ENCODE measurements at places on chromosomes 12 and 14.

DNA sequence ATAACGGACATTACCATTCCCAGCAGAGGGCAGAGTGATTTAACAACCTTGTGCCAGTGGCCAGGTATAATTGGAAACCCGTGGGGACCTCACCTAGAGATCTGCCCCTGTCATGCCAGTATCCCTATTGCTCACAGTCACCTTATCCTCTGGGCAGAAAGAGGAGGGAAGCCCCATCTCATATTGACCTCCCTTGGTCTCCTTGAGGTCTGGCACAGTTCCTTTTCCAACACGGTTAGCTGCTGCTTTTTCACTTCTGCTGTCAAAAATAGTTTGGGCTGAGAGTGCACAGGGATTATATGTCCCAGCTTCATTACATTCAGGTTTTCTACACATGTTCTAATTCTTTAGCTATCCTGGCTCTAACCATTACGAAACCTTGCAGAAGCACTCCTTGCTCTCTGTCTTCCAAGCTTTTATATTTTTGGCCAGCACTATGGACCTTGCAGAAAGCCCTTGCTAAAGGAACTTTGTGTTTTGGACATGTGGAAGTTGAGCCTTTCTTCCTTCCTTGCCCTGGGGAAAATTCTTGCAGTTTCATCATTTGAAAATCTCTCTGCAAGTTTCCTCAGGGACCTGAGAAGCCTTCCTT lies 111.7 kb upstream of the MIS18BP1 start:
- no peak for DNase-seq

DNA sequence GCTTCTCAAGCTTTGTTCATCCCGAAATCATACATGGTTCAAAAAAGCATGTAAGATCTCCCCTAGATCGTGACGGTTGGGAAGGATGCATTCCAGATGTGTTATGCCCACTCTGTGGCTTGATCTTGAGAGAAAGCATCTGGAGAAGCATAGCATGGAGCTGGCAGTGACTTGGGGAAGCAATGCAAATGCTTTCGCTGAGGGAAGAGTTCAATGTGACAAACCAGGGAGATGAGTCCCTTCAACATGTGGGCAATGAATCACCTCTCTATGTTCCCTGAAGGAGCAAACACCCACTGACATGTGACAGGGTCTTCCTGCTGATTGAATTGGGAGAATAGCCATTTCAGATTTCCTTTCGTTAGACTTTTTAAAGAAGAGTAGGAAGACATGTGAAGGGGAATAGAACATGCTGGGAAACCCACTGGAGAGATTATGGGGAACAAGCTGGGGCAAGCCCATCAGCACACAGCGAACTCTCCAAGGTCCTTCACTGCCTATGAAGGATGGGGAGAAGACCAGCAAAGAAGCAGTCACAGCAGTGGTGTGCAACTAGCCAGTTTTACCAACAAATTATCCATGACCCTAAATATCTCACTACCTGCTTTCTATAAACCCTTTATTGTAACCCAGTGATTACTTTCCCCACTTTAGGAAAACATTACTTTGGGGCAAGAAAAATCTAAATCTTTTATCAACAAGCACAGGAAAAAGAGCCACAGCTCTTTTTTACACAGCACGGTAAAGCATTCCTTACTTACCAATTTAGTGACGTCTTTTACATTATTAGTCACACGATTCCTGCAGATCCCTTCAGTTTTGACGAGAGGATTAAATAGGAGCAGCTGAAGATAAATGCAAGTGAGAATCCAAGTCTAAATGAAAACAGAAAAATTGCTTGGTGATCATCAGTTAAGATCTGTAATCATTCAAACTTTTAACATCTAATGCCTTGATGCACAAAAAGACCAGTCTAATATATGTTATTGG lies 35.0 kb downstream of the KITLG start:
- DNase-seq: no peak

- DNase-seq: no peak
Observed at GRCh38 chr14:75200451-75200850, 24.0 kb upstream of the TMED10 start.

GRCh38 chr12:53101931-53102781 lies 1.1 kb upstream of the SOAT2 start:
- DNase-seq: no peak

DNA sequence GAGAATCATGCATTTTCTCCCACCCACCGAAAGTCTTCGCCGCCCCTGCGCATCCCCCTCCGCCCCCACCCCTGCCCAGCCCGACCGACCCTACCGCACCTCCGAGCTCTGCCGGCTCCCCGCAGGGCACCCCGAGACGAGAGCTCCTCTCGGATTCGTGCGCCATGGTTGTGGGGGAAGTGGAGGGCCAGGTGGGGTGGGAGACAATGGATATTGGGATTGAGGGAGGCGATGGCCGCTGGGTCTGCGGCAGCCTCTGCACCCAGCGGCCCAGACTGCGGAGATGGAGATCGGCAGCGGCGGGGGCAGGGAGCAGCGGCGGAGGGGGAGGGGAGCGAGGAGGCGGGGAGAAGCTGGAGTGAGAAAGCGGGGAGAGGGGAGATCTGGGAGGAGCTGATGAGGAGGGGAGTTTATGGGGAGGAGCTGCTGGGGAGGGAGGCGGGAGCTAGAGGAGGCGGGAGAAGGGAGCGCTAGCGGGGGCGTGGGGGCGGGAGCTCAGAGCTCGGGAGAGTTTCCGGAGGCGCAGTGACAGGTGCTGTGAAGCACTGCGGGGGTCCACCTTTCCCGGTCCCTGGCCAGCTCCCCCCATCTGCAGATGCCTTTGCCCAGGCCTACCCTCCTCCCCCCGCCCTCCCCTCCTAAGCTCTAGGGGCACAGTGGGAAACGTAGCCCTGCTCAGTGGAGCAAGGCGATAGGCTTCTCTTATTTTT lies at the start of gene SALL2:
Gene SALL2, minus strand, starts transcription at position 385 of the 710 bp plus-strand sequence. Its CDS starts 219 bp downstream, at position 166.
- no peak for DNase-seq

GRCh38 chr12:54974279-54974678 lies 10.3 kb downstream of the TESPA1 start:
- no peak for DNase-seq

DNA sequence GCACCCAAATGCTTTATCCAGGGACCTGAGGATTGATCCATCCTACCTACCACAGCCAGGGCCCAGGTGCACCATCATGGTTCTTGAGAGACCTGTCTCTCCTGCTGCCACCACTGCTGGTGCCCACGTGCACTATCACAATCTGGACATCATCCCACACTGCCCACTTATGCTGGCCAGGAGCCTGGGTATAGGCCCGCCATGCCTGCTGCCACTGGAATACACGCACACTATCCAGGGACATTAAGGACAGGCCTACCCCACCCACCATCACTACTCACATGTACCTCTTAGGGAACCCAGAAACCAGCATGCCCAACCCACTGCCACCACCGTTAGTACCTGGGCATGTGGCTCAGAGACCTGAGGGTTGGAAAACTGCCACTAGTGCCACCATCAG lies 207.7 kb downstream of the NELL2 start:
- DNase-seq: no peak

DNA sequence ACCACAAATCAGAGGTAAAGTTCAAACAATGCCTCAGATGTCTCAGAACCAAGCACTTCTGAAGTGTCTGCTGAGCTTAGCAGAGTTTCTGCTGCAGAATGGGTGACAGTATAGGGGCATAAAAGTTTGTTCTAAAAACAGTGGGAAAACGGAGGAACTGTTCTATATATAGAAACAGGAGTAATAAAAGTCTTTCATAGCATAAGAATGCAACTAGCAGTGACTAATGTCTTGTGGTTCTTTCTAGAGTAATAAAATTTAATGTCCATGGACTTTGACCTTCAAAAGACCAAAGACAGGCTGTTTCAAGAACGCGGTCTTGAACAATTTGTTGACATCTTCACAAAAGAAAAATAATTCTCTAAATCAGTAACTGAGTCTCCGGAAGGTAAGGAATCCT lies 107.5 kb upstream of the FAR2 start:
- DNase-seq: no peak

- peak; percentile 42 for DNase-seq
Observed at GRCh38 chr12:15526033-15526432, 203.7 kb downstream of the PTPRO start.

GRCh38 chr12:5660238-5660637 lies 228.3 kb downstream of the NTF3 start:
- no peak for DNase-seq

GRCh38 chr12:65100140-65100539 lies 21.0 kb downstream of the WIF1 start:
- DNase-seq: no peak

DNA sequence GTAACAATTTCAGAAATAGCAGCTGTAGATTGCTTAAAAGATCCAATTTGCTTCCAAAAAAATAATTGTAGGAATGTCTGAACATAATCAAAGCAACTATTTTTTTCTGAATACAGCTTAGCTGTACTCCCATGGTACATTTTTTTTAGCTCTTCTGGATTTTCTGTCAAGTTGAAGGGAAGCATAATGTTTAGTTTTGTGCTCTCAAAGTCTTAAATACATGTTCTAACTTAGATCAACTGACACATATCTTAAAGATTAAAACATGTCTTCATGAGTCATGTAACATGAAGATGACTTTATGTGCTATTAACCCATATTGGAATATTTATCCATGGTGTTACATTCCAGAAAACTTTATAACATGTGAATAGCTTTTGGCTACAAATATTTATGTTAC lies 255.7 kb downstream of the BTG1 start:
- DNase-seq: no peak

DNA sequence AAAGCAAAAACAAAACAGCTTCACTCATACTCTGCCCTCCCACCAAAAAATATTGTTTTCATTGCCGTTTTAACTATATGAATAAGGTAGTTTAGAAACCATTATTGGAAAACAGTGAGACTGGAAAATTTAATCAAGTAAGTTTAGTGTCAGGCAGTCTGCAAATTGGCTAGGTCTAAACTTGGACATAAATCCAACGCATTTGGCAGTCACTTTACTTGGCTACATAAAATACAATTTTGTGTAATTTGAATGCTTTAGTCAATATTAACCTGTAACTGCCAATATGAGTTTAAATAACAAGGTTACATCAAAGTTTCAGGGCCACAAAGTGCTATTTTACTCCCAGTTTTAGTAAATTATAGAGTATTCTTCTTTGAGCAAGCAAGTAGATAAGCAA lies 202.3 kb upstream of the SLC38A2 start:
- no peak for DNase-seq
